ENCODE measurements at places on chromosomes 3 and 15. TPM values are rescaled to one million over a fixed set of nuclear protein-coding genes. Genes with fewer than 3 reads are reported as not detected.

The SH3BP5 gene
- total RNA-seq: 39.5 TPM

The PP2D1 gene
- total RNA-seq: not detected

The GPR149 gene
- total RNA-seq: not detected

- H3K4me1 ChIP-seq: peaks cover 12% of the 10 kb centered on the region
- no peaks in the 10 kb centered on the region for H3K36me3 ChIP-seq
- no peak overlapping the region for H3K27ac ChIP-seq
- no peaks in the 10 kb centered on the region for H3K27me3 ChIP-seq
Measured at GRCh38 chr15:65796610-65797078, 4.6 kb upstream of the DENND4A start.

DNA sequence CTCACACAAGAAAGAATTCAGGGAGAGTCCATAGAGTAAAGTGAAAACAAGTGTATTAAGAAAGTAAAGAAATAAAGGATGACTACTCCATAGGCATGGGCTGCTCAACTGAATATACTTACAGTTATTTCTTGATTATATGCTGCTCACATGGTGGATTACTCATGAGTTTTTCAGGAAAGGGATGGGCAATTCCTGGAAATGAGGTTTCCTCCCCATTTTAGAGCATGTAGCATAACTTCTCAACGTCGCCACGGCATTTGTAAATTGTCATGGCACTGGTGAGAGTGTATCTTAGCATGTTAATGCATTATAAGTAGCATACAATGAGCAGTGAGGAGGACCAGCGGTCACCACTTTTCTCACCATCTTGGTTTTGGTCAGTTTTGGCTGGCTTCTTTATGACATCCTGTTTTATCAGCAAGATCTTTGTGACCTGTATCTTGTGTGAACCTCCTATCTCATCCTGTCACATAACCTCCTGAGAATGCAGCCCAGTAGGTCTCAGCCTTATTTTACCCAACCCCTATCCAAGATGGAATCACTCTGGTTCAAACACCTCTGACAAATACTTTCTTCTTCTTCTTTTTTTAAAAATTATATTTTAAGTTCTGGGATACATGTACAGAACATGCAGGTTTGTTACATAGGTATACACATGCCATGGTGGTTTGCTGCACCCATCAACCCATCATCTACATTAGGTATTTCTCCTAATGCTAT lies 849.7 kb downstream of the TBL1XR1 start:
- H3K4me3 ChIP-seq: no peak overlapping the region
- DNase-seq: no peak
- H3K27ac ChIP-seq: no peak overlapping the region
- H3K4me1 ChIP-seq: no peaks in the 10 kb centered on the region
- no peaks in the 10 kb centered on the region for H3K27me3 ChIP-seq

GRCh38 chr15:53976844-53977392 lies 1.3 kb upstream of the UNC13C start:
- no peak overlapping the region for H3K4me3 ChIP-seq
- H3K27me3 ChIP-seq: no peaks in the 10 kb centered on the region
- no peak for DNase-seq
- no peak overlapping the region for H3K27ac ChIP-seq
- no peaks in the 10 kb centered on the region for H3K36me3 ChIP-seq

- H3K27me3 ChIP-seq: no peaks in the 10 kb centered on the region
- H3K36me3 ChIP-seq: no peaks in the 10 kb centered on the region
- H3K4me3 ChIP-seq: no peak overlapping the region
Measured at GRCh38 chr3:45988804-45989203, 6.8 kb downstream of the FYCO1 start.

GRCh38 chr3:28198161-28198560 lies 43.3 kb upstream of the CMC1 start:
- H3K4me3 ChIP-seq: no peak overlapping the region
- no peaks in the 10 kb centered on the region for H3K36me3 ChIP-seq
- no peaks in the 10 kb centered on the region for H3K27me3 ChIP-seq
- no peak overlapping the region for H3K27ac ChIP-seq
- H3K4me1 ChIP-seq: no peaks in the 10 kb centered on the region

GRCh38 chr3:42749753-42750231 lies 23.3 kb downstream of the CCDC13 start:
- H3K36me3 ChIP-seq: no peaks in the 10 kb centered on the region
- DNase-seq: no peak
- no peak overlapping the region for H3K27ac ChIP-seq
- peaks cover 15% of the 10 kb centered on the region for H3K4me1 ChIP-seq
- H3K4me3 ChIP-seq: no peak overlapping the region

DNA sequence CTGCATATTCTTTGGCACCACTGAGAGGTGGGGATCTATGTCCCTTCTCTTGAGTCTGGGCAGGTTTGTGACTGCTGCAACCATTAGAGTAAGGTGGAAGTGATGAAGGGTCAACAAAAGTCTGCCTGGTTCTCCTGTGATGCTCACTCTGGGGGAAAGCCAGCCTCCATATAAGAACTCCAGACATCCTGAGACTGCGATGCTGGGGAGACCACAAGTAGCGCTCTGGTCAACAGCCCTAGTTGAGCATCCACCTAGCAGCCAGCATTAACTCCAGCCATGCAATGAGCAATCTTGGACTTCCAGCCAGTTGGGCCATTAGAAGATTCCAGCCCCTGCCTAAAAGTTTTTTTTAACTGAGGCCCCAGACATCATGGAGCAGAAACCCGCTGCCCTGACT lies 62.8 kb downstream of the SCN11A start:
- DNase-seq: no peak
- no peaks in the 10 kb centered on the region for H3K27me3 ChIP-seq
- no peak overlapping the region for H3K4me3 ChIP-seq
- H3K27ac ChIP-seq: no peak overlapping the region
- H3K4me1 ChIP-seq: no peaks in the 10 kb centered on the region

DNA sequence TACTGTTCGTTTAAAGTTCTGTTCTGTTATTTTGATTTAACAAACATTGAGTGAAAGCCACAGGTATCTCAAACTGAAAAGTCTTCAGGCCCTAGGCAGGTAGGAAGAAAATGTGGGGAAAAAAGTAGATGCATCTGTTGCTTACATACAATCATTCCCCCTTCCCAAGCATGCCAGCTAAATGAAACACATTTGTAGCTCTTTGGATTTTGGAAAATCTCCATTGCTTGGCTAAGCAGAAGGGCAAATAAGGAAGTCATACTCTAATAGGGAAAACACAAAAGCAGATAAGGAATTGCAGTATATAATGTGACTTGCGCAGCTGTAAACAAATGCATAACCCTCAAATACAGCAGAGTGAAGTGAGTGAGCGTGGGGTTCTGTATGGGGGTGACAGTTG lies 375.9 kb downstream of the FGF12 start:
- no peak overlapping the region for H3K4me3 ChIP-seq
- H3K36me3 ChIP-seq: no peaks in the 10 kb centered on the region
- H3K27ac ChIP-seq: no peak overlapping the region
- H3K27me3 ChIP-seq: peaks cover 3% of the 10 kb centered on the region
- no peak for DNase-seq

DNA sequence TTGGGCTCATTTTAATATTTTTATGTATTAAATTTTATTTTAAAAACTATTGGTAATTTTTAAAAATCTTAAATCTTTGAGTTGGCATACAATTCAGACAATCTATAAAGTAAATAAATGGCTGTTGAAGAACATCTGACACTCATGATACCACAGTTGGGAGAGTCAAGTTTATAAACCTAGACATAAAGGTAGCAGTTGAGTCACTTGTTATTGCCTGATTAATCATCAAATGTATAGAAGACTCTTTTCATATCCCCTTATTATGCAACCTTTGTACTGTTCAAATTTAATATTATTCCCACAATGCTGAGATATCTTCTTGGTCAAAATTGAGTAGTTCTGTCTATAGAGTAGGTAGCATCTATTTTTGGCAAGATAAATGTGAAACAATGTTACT lies 19.6 kb downstream of the PAQR9 start:
- no peaks in the 10 kb centered on the region for H3K36me3 ChIP-seq
- H3K27ac ChIP-seq: no peak overlapping the region
- H3K4me3 ChIP-seq: no peak overlapping the region
- DNase-seq: no peak

DNA sequence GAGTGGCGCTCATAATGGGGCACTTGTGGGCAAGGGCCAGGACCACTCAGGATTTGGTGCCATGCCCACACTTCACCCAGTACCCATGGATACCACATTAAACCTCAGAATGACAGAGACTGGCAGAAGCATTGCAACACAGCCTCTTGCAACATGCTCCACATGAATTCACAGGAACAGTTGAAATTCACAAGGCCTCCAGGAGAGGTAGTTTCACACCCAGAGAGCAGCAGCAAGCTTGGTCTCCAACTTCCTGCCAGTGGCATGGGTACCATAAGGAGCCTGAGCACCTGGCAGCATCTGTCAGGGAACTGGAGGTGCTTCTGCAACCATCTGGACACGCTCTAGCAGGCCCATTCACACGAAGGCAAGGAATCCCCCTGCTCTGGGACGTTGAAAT lies 101.0 kb downstream of the OSBPL10 start:
- H3K27ac ChIP-seq: no peak overlapping the region
- no peaks in the 10 kb centered on the region for H3K4me1 ChIP-seq
- no peak for DNase-seq
- no peak overlapping the region for H3K4me3 ChIP-seq
- no peaks in the 10 kb centered on the region for H3K27me3 ChIP-seq

Measured in naive thymus-derived CD4-positive, alpha-beta T cell (primary cell).